NCI-H1092 (cell line): ENCODE measurements at places on chromosomes 7 and 10.

GRCh38 chr7:128029405-128029995, 1.7 kb downstream of the LRRC4 start:
- DNase-seq = no peak

- DNase-seq = no peak
These were observed 481.6 kb downstream of the RPS24 start for GRCh38 chr10:78515038-78515872.

DNA sequence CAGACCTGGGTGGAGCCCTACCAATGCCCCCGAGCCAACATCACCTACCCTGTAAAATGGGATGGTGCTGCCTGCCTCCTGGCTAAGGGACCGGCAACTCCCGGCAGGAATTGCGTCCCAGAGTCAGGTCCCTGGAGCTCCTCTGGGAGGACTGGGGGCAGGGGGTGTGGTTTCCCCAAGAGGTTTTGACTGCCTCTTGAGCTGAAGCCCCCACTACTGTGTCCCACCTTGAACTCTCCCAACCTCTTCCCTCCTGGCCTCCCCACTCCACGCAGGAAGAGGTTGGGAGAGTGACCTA, 1.3 kb downstream of the SH2B2 start:
- DNase-seq = no peak

GRCh38 chr7:112784603-112785002, 5.6 kb downstream of the TMEM168 start:
- DNase-seq = no peak

GRCh38 chr7:70156057-70156456, 557.8 kb downstream of the AUTS2 start:
- no peak for DNase-seq

- no peak for DNase-seq
These were observed 210.7 kb downstream of the ADK start for GRCh38 chr10:74361678-74362077.
